ENCODE measurements at places on chromosomes 3 and 15. TPM values are rescaled to one million over a fixed set of nuclear protein-coding genes. Genes with fewer than 3 reads are reported as not detected.

The CTXN2 gene
- total RNA-seq = not detected

The PRTG gene
- total RNA-seq = not detected

The ACVR2B gene
- total RNA-seq = 16.1 TPM

- no peaks in the 10 kb centered on the region for H3K36me3 ChIP-seq
- no peak overlapping the region for H3K4me3 ChIP-seq
- H3K4me1 ChIP-seq = no peaks in the 10 kb centered on the region
- H3K27me3 ChIP-seq = peaks cover 9% of the 10 kb centered on the region
- no peak for DNase-seq
Observed at GRCh38 chr3:43907508-43907858, 216.7 kb downstream of the ABHD5 start.

GRCh38 chr3:8283193-8283592 is 218.4 kb upstream of the LMCD1 start:
- no peak for DNase-seq
- no peaks in the 10 kb centered on the region for H3K36me3 ChIP-seq
- no peak overlapping the region for H3K4me3 ChIP-seq
- H3K4me1 ChIP-seq = no peaks in the 10 kb centered on the region
- no peaks in the 10 kb centered on the region for H3K27me3 ChIP-seq

DNA sequence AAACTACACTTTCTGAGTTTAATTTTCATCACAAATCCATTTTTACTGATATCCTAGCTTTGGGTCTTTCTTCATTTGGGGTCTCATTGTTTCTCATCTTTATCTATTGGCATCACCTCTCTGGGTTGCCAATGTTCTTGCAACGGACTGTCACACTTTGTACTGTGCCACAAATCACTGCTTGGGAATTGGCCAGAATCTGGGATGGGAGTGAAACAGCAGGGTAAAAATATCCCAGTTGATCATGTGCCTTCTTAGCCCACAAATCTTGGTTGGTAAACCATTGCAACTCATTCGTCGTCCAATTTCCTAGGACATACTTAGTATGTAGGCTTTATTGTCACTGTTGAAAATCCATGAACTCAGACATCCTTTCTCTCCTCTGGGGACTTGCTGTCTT is 698.5 kb downstream of the OTOL1 start:
- no peak overlapping the region for H3K27ac ChIP-seq
- H3K4me1 ChIP-seq = no peaks in the 10 kb centered on the region
- DNase-seq = no peak
- no peaks in the 10 kb centered on the region for H3K27me3 ChIP-seq
- no peak overlapping the region for H3K4me3 ChIP-seq

DNA sequence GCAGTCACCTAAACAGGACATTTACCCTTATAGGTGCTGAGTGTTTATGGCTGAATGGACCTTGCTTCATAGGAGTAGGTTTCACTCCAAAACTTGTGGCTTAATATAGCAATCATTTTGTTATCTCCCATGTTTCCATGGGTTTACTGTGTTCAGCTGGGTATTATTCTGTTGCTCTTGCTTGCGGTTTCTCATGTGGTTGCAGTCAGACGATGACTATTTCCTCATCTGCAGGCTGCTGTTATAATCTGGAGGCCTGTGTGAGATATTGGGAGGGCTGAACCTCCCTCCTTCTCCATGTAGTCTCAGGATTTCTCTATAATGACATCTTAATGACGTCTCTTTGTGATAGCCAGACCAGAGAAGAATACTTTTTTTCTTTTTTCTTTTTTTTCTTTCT is 98.1 kb downstream of the ZPLD1 start:
- H3K4me3 ChIP-seq = no peak overlapping the region
- no peaks in the 10 kb centered on the region for H3K27me3 ChIP-seq
- no peak overlapping the region for H3K27ac ChIP-seq
- H3K4me1 ChIP-seq = peaks cover 2% of the 10 kb centered on the region
- DNase-seq = peak; percentile 2

DNA sequence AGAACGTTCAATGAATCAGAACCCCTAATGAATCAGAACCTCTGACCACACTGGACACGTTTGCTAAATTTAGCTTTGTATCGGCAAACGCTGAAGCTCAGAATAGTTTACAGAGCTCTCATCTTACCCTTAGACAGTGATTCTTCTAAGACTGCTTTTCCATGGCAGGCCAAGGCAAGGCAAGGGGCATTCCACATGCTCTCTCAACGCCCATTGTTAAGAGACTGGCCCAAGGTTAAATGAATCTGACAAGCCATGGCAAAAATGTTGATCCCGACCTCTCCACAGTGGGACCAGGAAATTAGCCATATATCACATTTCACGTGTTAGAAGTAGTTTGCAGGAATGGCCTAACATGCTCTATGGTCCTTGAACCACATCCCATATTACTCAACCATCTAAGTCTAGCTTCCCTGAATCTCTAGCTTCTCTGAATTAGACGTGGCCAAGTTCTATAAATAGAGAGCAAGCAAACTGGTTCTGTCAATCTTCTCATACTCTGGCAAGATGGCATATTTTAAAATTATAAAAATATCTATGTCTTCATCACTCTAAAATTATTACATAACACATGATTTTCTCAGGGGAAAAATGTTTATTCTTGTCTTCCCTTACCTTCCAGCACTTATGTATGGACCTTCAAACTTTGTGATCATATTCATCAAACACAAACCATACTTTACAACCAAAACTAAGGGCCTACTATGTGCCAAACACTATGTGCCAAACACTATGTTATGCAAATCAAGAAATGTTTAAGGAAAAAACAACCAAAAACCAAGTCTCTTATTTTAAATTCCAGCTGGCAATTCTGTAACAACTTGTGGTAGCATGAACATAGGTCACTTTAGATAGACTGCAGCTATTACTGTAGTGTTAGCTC is 54.3 kb downstream of the AAGAB start:
- no peaks in the 10 kb centered on the region for H3K27me3 ChIP-seq
- H3K4me1 ChIP-seq = peaks cover 4% of the 10 kb centered on the region
- no peak overlapping the region for H3K27ac ChIP-seq
- H3K4me3 ChIP-seq = no peak overlapping the region

- no peak overlapping the region for H3K4me3 ChIP-seq
- no peak overlapping the region for H3K27ac ChIP-seq
- H3K27me3 ChIP-seq = peaks cover 21% of the 10 kb centered on the region
- H3K36me3 ChIP-seq = no peaks in the 10 kb centered on the region
- no peak for DNase-seq
Observed at GRCh38 chr3:169171739-169172138, 491.8 kb downstream of the MECOM start.
